ENCODE measurements at places on chromosomes 3 and 15. TPM values are rescaled to one million over a fixed set of nuclear protein-coding genes. Genes with fewer than 3 reads are reported as not detected.

- DNase-seq: no peak
Observed at GRCh38 chr3:23928524-23928923, 11.6 kb downstream of the RPL15 start.

The UBE3A gene
- 100 TPM for total RNA-seq

The FBXW12 gene
- total RNA-seq: not detected

GRCh38 chr3:34020726-34021680 lies 222.6 kb downstream of the PDCD6IP start:
- DNase-seq: no peak

GRCh38 chr3:179603831-179604230 lies 607 bp downstream of the MRPL47 start:
- DNase-seq: no peak

The GNB4 gene
- total RNA-seq: 91.1 TPM

The PIERCE2 gene
- 3.6 TPM for total RNA-seq

GRCh38 chr3:172550347-172550943 lies 27.2 kb upstream of the TNFSF10 start:
- DNase-seq: no peak

The PPARG gene
- 10.2 TPM for total RNA-seq

DNA sequence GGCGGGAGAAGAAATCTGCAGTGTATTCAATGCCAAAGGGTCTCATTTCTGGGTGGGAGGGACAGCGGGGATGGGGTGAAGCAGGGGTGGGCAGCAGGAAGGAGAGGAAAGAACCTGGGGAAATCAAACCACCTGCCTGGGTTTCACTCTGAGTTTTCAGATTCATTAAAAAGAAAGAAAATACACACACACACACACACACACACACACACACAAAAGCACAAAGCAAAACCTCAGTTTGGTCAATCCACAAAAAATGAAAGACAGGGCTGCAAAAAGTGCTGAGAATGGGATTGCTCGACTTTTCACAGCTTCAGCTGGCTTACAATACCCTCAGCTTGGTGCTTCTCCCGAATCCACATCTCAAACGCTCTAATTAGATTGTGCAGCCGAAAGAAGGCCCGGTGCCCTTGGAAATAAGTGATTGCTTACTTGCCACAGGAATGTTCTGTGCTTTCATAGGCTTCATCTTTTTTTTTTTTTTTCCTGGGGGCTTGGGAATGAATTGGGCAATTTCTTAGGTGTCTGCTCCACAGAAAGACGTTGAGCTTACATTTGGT lies 370.5 kb downstream of the RORA start:
- DNase-seq: no peak

DNA sequence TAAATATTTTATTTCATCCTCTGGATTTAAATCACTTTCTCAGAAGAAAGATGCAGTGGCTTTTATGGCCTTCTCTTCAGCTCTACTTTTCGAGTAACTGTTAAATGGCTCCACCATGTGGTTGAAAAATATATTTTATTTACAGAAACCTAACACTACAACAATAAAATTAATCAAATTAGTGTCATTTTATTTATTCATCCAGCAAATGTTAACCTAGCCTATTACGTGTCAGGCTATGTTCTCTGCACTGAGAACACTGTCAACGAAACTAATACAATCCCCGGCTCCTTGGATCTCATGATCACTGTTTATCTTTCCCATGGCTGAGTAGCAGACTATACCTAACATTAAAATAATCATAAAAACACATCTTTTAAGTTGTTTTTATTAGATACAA lies 148.0 kb upstream of the OSTN start:
- no peak for DNase-seq

- no peak for DNase-seq
Observed at GRCh38 chr15:74185710-74186348, 12.3 kb downstream of the ISLR start.

GRCh38 chr3:142366434-142366833 lies 81.4 kb downstream of the XRN1 start:
- no peak for DNase-seq

Measured in suprapubic skin (tissue), 4 donors.